ENCODE measurements at places on chromosomes 16 and 17.

DNA sequence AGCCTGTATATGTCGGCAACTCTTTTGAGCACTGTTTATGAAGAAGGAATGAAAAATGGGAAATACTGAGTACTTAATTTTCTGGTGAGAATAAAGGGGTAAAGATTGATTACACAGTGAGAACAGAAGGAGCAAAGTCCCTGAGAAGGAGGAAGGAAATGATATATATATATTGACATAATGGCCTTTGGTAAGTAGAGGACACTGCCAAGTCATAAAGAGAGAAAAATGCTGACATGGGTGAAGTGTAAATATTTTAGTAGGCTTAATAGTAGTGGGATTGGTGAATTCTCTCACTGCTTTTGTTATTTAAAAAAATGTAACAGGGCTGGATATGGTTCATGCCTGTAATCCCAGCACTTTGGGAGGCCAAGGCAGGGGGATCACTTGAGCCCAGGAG is 16.2 kb downstream of the VMP1 start:
- no peak for DNase-seq

DNA sequence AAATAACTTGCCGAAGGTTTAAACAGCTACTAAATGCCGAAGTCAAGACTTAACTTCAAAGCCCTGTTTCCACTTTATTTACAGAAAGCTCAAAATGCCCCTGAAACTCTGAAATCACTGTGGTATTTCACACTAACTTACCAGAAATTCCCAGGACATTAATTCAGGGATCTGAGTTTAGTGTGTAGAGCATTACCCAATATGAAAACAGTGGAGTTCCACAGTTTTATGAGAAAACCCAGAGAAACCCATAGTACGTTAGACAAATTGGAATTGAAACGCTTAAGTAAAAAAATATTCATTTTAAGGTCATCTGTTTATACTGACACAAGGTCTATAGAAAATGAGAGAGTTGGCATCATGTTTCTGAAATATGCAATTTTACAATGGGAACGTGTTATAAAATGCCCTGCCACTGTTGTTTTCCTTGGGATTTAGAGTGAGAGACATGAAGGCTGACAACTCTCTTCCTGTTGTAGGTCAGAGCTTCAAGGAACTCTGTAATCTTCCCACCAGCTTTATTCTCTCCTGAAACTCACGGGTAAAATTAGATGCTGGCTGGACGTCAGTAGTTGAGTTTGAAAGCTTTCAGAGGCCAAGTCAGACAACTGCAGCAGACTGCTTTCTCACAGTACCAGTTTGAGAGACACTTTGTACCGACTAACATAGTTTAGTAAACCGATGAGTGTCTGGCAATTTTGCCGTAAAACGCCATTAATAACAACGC is 139.4 kb upstream of the TBX2 start:
- no peak for DNase-seq

DNA sequence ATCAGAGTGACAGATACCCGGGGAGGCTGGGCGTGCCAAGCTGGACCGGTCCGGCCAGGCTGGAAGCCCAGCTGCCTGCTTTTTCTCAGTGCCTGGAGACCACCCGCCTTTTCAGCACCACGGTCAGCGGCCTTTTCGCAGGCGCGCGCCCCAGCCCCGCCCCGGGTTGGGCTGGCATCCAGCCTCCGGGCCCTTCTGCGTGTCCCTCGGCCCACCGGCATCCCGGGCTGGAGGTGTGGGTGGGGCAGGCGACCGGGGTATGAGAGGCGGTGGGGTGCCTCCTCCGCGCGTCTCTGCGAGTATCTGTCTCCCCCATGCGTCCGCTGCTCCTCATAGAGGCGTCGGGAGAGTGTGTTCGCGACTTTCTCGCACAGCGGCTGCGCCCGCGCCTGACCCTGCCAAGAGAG is 102.5 kb downstream of the MRM1 start:
- DNase-seq: peak; percentile 55

DNA sequence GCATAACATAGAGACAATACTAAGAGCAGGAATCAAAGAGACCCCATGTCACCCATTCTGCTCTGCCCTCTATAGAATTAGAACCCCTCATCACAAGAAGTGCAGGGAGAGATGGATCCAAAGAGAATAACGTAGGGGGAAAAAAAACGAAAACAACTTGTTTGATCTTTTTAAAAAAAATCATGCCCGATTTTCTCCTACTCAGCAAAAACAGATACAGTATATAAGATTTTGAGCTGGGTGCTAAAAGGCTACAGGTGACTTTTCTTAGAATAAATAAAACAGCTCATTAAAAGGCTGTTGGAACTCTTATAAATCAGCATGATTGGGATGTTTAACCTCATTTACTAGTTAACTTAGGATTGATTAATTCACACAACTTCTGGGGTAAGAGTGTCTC is 17.4 kb downstream of the UBN1 start:
- DNase-seq: no peak

- DNase-seq: no peak
Measured at GRCh38 chr17:57962279-57963148, 7.3 kb upstream of the CUEDC1 start.

GRCh38 chr17:3788200-3788599 is 12.8 kb downstream of the ITGAE start:
- no peak for DNase-seq

DNA sequence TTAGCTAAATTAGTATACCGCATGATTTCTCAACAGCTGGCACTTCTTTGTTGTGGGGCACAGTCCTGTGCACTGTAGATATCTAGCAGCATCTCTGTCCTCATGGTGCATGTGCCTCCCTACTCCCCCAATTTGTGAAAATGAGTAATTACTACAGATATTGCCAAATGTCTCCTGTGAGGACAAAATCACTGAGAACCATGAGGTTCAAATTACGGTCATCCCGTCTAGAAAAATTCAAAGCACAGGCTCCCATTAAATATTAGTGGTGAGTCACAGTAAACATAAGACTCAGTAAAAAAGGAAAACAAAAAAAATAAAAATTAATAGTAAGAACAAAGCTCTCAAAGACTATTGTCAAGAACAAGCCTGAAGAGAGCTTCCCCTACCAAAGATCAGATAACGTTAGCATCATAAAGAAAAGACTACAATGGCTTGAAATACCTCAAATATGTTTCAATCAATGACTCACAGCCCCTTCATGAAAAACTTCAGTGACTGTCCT is 57.8 kb downstream of the STH start:
- DNase-seq: no peak

- no peak for DNase-seq
Measured at GRCh38 chr16:86180244-86180643, 281.3 kb downstream of the IRF8 start.

DNA sequence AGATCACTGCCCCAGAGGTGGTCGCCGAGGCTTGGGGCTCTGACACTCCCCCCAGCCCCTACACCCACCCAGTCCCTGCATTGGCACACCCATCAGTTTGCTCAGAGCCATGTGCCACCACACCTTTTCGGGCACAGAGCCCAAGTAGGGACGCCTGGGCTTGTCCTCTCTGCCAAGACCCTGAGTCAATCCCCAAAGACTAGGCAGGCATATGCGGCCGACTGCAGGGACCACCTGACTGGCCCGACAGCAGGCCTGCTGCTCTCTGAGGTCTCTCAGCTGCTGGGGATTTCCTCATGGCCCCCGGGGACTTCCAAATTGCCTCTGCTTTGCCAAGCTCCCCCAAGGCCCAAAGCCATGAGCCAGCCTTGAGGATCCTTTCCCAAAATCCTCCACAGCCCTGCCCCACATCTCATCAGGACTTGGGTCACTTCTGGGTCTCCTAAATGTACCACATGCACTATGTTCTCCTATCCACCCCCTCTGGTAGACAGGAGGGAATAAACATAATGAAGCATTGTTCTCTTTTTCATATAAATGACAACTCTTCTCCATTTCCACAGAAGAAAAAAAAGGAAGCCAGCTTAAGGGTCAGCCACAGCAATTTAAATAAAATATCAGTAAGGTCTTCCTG is 30.6 kb downstream of the MYO18A start:
- no peak for DNase-seq

GRCh38 chr17:65638221-65638975 is 77.0 kb upstream of the AXIN2 start:
- no peak for DNase-seq

DNA sequence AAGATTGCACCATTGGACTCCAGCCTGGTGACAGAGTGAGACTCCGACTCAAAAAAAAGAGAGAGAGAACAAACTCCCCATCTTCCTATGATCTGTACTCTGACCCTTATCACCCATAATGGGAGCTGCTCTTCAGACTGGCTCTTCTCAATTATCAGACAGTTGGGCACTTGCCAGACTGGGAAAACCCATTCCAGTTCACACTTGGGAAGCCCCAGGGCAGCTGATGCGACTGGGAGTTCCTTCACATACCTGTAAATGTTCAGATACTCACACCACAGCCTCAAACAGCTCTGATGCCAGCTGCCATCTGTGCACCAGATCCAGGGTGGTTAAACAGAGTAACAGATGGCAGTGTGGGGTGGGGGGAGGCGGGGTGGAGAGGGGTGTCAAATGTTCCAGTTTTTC is 23.8 kb upstream of the TMEM101 start:
- DNase-seq: no peak

DNA sequence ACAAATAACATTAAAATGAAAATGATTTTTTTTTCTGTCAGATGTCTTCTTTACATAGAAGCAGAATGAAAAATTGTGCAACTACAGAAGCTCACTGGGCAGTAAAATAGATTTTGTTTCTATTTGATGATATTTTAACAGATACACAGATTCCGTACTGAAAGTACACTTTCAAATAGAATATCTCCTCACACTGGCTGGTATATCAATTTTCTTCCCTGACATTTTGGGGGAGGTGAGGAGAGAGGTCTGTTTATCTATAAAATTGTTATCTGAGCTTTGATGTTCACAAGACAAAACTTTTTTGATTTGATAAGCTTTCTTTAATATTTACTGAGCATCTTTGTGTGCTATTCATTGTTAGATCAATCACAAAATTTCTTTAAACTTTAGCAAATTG is 124.3 kb upstream of the NACA2 start:
- DNase-seq: no peak

GRCh38 chr17:20072692-20072992 is 63.5 kb downstream of the SPECC1 start:
- DNase-seq: no peak

GRCh38 chr16:54846766-54847165 is 83.9 kb upstream of the IRX5 start:
- no peak for DNase-seq

GRCh38 chr17:29131814-29132682 is 48.1 kb downstream of the MYO18A start:
- no peak for DNase-seq

DNA sequence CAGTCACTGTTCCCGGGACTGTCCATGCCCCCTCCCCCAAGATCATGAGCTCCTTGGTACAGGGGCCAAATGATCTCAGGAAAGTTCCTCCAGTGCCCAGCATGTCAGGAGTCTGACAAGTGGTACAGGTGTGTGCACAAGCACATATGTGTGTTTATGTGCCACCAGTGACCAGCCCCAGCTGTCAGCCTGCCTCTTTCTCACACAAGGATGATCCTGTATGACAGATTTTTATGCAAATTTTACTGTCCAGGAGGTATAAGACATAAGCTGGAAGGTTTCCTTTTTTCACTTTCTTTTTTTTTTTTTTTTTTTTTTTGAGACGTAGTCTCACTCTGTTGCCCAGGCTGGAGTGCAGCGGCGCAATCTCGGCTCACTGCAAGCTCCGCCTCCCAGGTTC is 31.4 kb upstream of the GFOD2 start:
- no peak for DNase-seq

DNA sequence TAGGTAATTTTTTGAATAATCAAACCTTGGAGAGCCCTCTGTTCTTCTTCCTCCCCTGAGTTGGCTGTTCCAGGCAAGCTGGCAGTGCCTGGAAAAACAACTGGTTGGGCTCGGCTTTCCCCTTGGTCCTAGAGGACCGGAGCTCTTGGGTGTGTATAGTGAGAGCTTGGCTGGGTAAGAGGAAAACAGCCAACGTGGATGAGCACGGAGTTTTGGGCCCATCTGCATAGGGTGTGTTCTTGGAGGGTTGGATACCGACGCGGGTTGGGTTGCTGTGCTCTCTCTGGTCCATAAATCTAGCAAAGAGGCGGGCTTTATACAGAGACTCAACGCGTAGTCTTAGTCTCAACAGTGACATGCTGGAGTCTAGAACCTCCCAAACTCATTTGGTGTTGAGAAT is 23.2 kb downstream of the ITGB3 start:
- no peak for DNase-seq

DNA sequence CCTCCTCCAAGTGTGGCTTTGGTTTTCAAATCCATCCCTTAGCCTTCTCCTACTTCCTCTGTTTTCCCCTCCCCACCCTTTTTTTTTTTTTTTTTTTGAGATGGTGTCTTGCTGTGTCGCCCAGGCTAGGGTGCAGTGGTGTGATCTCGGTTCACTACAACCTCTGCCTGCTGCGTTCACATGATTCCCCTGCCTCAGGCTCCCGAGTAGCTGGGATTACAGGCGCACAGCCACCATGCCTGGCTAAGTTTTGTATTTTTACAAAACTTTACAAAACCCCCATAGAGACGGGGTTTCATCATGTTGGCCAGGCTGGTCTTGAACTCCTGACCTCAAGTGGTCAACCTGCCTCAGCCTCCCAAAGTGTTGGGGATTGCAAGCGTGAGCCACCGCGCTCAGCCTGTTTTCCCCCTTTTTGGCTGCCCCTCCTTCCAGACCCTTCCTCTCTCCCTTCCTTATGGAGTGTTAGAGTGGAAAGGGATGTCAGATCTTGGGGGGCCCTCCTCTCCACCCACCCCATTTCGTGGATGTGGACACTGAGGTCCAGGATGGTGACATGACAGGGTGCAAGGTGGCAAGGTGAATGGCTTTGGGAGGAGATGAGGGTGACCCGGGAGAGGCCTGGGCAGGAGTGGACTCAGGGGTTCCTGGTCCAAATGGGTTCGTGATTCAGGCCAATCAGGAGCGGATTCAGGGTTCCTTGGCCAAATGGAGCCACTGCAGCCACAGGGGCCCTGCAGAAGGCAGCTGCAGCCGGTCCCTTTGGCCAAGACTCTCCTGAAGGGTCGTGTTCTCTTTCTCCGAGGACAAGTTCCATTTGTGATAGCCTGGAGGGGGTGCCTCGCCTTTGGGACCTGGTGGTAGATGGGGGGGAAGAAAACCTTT is 4.8 kb downstream of the ABCC1 start:
- no peak for DNase-seq

DNA sequence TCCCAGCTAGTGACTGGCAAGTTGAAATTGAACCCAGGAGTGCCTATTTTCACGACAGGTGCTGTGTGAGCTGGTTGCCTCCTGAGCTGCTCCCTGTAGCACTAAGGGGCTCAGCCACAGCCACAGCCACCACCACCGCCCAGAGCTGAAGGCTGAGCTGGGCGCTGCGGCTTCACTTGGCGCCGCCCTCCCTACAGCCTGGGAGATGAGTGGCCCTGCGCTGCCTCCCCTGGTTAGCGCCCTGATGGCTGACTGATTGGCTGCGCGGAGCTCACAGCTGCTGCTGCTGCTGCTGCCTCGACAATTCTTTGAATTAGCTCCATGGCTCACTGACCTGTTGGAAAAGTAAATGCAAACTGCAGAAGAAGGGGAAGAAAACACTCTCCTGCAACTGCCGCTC is 91.8 kb upstream of the TMEM132E start:
- no peak for DNase-seq
